ENCODE measurements at places on chromosomes 1 and 21.

DNA sequence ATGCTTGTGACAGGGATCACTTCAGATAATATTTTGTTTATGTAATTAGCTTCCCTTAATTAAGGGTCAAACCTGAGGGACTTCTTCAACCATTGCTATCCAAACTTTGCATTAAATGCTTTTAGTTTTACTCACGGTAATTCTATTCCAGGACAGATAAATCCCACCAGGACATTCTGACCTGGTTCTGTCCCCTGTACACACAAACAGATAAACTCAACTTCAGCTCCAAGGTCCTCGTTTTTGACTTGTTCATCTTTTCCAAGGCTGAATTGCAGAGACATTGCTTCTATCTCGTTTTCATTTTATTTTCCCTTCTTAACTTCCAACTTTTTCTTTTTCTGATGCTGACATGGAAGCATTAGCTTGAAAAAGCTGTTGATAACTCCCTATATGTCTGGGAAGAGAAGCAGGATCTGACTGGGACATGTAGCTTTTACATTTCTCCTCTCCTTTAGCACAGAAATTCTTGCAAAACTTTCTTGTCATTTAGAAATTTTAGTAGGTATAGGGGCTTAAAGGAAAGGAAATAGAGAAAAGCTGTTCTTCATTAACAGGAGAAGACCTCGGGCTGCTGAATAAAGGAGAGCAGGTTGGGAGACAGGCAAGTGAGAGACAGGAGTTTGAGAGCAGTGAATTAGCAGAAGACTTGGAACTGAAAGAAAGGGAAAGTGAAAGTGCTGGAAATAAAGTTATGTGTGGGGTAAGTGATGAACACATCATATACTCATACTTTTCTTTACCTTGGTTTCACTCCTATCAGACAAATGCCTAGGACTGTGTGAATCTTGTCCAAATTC is 231.7 kb upstream of the B3GALT2 start:
- DNase-seq: no peak

DNA sequence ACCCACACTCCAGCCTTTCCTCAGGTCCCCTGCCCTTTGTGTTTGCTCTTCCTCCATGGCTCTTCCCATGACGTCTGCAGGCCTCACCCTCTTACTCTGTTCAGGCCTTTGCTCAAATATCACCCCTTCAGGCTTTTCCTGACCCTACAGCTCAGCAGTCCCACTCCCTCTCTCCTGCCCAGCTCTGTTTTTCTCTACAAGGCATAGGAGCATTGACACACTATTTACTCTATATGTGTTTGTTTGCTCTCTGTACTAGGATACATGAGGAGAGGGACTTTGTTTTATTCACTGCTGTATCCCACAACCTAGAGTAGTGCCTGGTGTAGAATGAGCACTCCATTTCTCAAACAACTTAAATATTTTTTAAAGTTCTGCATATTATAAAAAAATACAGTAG is 107.4 kb upstream of the COA6 start:
- DNase-seq: no peak

GRCh38 chr1:40316595-40317393 is at the start of gene COL9A2:
TSS of gene COL9A2 (minus strand) at chr1:40317286. CDS start at chr1:40317197, 89 bp downstream.
- no peak for DNase-seq

- DNase-seq: no peak
Measured at GRCh38 chr1:43786201-43786958, 79.0 kb downstream of the ST3GAL3 start.

- DNase-seq: no peak
Measured at GRCh38 chr1:202656057-202656456, 54.2 kb downstream of the SYT2 start.

GRCh38 chr1:53572065-53572814 is 113.0 kb downstream of the DMRTB1 start:
- peak; percentile 56 for DNase-seq

DNA sequence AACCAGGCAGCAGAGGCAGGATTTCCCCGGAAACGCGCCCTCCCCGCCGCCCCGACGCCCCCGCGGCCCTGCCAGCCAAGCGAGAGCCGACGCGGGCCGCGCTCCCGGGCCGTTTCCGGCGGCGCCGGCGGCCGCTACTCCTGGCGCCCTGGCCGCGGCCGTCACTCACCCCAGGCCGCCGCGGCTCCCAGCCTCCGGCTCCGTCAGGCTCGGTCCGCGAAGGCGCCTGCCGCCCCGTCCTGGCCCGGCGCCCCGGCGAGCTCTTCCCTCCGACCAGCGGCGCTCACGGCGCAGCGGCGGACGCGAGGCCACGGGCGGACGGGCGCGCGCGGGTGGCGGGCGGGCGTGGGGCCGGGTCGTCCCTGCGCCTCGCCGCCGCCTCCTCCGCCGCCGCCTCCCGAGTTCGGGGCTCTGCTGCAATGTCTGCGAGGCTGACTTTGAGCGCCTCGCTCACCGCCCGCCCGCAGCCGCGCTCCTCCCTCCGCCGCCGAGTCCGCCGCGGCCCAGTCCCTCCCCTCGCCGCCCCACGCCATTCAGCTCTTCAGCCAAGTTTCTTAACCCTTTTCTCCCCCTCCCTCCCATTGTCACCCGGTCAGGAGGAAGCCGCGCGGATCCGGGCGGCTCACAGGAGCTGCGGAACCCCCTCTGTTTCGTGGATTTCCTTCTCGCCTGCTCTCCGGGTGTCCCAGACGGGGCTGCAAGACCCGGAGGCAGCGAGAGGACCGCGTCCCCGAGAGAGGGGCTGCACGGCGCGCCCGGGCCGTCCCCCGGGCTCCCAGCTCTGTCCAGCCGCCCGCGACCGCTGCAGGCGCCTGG is at the start of gene NRIP1:
Gene NRIP1, minus strand, starts transcription at position 425 of the 816 bp plus-strand sequence. CDS start 96,808 bp downstream, outside the sequence.
- peak; percentile 37 for DNase-seq

DNA sequence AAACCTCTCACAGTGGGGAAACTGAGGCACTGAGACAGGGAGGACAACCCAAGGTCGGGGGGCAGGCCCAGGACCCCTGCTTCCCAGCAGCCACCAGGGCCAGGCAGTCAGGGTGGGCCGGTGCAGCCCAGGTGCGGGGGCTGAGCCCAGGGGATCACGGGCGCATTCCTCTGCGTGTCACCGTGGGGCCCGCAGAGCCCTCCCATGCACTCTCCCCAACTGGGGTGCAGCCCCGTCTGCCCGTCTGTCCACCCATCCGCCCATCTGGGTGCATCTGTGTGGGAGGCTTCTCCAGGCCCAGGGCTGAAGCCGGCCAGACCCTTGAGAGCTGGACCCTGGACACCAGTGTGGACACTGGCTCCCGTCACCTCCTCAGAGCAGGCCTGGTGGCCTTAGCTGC is 2.9 kb upstream of the PLCH2 start:
- no peak for DNase-seq

GRCh38 chr1:153362187-153362775 is 4.6 kb downstream of the S100A9 start:
- DNase-seq: no peak

DNA sequence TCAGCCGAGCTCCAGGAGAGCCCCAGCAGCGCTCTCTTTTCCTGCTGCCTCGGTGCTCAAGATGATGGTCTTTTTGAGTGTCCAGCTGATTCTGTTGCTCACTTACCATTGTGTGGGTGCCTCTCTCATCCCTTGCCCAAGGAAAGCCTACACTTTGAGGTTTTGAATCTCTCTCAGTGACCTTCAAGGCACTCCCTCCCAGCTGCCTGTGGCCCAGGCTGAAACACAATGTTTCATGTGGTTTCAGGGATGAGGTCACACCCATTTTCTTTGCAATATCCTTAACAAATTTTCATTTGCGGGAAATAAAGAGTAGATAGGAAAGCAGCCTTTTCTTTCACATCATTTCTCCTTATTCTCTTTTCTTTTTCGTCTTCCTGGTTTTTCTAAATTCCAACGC is 12.6 kb upstream of the MRPS14 start:
- no peak for DNase-seq

GRCh38 chr1:167375949-167376348 is 142.4 kb downstream of the CD247 start:
- no peak for DNase-seq

DNA sequence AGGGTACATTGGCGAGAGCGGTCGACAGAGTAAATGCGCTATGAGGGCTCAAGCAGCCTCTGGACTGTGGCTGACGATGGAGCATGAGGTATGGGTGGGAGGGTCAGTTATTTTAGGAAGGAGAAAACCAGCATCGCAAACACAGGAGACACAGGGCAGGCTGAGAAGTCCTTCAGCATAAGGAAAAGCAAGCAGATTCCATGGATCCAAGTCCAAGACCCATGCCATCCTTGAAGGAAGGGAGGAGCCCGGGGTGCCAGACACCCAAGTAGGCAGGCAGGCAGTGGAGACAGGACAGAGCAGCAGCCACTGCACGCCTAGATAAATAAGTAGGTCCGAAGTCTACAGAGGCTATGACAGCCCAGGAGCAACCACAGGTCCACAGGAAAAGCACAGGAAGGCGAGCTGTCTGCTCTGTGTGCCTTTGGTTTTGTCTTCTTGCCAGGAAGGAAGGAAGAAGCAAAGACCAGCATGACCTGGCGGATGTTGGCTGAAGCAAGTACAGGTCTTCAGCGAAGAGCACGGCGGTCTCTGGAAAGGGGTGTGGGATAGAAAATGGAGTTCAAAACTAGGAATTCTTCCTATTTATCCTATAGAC is 76.4 kb upstream of the SLC45A1 start:
- DNase-seq: no peak

DNA sequence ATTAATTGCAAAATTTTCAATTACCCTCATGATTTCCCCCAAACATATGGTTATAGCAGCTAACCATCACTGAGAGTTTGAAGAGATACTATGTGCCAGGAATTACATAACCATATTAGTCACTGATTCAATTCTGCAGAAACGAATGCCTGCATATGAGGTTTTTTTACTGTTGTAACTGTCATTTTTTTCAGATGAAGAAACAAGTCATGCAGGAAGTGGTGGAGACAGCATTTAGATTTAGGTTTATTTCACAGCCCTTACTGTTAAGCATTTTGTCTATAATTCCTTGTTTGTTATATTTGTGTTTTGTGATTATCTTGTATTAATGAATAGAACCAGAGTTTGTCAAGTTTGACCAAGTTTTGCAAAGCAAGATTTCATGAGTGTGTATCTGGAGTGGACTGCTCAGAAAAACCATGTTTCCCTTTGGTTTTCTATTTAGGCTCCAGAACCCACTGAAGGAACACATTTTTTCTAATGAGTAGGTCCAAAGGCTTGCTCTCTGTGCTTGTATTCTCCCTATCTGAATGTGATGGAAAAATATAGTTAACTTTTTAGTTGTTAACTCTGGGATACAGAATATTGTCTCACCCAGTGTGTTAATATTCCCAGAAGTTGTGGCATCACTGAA is 308.5 kb upstream of the ADAMTS5 start:
- DNase-seq: peak; percentile 52

DNA sequence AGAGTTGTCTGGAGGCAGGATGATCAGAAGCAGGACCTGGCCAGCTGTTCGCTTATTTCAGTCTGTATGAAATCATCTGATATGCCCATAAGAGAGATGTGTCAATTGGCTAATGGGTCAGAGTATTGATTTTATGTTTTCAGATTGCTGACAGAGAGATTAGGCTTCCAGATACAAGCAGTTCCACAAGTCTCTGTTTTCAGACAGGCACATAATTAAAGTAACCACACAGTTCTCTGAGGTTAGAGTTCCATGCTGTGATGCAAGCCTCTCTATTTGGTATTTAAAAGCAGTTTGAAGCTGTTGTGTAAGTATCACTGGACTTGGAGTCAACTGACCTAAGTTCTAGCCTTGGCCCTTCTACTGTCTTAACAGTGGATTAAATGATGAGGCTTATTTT is 50.1 kb downstream of the ATF6 start:
- DNase-seq: peak; percentile 37

- DNase-seq: no peak
Measured at GRCh38 chr1:245211761-245212160, 57.0 kb downstream of the KIF26B start.

GRCh38 chr1:149936992-149937705 is 470 bp upstream of the MTMR11 start:
- DNase-seq: no peak

GRCh38 chr1:37513795-37514349 is 694 bp downstream of the MEAF6 start:
- no peak for DNase-seq

GRCh38 chr21:23316190-23316589 is 2291.1 kb downstream of the MRPL39 start:
- DNase-seq: no peak

DNA sequence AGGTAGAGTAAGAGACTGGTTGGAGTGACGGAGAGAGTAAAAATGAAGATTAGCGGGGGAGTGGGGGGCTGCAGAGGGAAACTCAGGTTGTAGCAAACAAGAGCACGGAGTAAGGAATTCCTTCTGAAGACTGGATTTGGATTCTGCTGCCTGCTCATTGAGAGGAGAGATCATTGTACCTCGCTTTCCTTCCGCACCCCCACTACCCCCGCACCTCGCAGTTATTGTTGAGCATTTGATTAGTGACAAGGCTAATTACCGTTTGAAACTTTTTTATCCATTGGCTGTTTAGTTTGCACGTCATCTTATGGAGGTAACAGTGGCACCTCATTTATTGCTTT is 463 bp downstream of the PRPF3 start:
- DNase-seq: no peak

DNA sequence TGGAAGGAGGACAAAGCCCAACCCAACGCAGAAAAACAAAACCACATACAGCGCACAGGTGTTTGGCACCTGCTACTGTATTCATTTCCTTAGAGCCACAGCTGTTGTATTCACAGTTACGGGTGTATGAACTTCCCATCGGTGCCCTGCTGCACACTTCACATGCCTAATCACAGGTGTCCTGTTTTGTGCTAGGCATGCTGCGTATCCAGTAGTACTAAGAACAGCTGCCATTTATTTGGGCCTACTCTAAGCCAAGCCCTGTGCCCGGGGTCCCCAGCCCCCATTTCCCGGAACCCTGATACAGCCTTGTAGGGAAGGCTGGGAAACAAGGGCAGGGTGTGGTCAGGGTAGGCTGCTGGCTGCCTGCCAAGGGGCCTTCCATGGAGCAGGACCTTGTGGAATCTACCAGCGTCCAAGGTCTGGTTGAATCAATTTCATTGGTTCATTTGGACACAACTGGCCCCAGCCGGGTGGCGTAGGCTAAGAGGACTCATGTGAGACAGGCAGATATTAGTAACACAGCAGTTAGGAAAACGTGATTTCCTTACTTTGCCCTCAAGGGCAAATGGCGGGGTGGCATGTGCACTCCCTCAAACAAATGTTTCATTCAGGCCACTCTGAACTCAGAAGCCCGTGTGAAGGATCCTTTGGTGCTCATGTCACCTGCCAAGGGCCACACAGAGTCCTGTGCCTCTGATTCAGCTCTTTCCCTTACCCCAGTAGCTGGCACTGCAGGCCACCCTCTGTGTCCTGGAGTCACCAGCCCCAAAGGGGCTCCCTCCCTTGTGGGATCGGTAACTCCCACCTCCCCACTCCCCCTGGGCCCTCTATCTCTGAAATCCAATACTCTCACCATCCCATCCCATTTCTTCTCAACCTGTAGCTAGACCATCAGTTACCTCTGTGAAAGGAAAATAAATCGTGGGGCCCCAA is 986 bp upstream of the RNF186 start:
- no peak for DNase-seq

GRCh38 chr1:7827126-7827955 is 25.5 kb downstream of the UTS2 start:
- DNase-seq: no peak

- no peak for DNase-seq
Measured at GRCh38 chr1:90192408-90192807, 197.5 kb downstream of the ZNF326 start.

Data from AG04449 (cell line).